Stimulated activated CD4-positive, alpha-beta T cell treated with anti-CD3 and anti-CD28 coated beads, TNF-alpha, amount 100 ng/mL, for 24 hours (primary cell): ENCODE measurements at places on chromosomes 5 and 9.

- no peak for DNase-seq
Observed at GRCh38 chr5:149552553-149553160, 1.4 kb upstream of the CSNK1A1 start.

DNA sequence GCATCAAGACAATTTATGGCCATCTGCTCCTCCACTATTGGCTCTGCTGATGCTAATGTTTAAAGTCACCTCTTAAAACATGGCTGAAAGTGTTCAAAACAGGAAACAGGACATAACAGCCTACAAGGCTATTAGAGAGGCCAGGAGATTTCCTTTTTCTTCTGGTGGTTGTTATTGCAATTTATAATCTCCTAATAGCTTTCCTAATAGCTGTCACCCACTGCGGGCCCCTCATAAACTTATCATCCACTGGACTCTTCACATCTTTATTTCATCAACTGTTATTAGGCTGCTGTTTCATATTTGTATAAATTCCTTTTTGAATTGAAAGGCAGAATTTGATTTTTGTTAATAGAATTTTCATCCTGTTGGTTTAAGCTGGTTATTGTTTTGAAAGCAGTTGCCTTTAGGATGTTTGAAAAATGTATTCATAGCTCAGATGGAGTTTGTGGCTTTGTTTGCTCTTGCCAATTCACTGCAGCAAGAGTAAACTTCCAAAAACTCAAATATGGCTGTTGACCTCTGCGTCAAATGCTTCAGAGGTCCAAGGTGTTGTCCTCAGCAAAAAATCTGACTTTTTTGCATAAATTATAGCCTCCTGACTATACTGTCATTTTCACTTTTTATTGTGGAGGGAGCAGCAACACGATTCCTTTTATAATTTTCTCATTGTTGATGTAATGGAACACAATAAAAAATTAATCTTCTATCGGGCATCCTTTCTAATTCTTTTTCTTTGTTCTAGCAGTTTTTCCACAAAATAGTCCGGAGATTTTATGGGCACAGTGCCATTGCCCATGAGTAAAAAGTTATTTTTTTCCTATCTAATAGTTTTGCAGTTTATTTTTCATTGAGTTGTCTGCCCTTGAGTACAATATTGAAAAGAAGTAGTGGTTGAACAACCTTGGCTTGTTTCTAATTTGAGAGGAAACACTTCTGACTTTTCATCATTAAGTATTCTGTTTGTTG lies 69.3 kb downstream of the MAT2B start:
- DNase-seq = no peak

DNA sequence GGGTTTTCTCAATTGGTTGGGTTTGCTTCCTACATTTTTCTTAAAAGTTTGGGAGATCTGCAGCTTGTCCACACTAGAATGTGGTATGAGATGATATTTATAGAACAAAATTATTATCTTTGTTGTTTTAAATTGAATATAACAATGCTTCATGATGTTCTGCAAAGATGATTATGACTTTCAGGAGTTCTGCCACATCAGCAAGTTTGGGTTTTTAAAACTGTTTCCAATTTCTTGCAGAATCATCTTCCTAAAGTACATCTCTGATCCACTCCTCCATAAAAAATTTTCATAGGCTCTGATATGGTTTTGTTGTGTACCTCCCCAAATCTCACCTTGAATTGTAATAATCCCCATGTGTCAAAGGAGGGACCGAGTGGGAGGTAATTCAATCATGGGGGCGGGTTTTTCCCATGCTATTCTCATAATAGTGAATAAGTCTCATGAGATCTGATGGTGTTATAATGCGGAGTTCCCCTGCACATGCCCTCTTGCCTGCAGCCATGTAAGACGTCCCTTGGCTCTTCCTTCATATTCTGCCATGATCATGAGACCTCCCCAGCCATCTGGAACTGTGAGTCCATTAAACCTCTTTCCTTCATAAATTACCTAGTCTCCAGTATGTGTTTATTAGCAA lies 119.1 kb upstream of the PTGER4 start:
- DNase-seq = no peak

DNA sequence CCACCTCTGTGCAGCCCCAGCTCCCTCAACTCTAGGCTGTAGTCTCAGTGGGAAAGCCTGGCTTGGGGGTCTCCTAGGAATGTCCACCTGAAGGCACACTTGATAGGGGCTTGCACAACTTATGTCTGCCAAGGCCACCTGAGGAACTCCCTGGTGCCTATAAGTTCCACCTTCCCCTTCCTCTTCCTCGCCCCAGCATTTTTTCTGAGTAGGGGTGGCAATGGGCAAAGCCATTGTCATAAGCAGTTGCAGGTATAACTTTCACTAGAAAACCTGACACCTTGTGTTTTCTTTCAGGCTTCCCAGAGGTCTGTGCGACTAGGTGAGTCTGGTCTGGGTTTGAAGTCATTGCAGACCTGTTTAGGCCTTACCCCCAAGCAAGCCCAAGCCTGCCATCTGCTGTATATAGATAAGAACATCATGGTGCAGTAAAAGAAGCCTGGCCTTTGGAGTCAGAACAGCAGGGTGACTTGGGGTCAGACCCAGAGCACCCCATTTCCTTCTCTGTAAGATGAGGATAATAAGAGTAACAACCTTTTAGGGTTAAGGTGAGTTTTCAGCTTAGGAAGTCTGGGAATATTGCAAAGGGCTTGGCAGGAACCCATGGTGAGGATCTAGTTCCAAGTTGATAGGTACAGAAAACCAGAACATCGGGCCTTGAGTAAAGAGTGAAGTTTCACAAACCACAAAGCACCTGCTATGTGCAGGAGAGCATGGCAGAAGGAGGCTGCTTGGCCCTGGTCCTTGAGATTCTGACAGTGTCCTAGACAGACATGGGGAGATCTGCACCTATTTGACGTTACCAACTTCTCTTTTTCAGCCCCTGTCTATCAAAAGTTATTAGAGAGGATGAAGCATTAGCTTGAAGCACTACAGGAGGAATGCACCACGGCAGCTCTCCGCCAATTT lies 33.8 kb downstream of the TGFBI start:
- no peak for DNase-seq

GRCh38 chr5:102857076-102857818 lies 102.1 kb downstream of the PAM start:
- DNase-seq = no peak

GRCh38 chr5:105167092-105167491 lies 1604.5 kb upstream of the NUDT12 start:
- DNase-seq = no peak

DNA sequence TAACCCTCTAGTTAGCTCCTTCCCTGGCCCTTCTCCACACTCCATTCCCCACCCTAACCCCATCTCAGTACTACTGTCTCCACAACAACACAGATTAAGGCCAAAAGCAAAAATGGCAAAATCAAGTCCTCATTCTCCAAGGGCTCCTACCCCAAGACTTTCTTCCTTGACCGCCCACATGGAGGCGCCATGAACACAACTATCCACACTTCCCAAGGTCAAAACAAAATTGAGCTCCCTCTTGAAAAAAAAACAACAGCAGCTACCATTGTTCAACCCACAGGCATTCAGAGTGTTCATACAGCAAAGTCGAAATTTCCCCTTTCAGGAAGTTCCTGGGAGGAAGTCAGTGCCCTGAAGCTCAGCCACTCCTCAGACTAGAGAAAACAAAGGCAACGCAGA lies 54.4 kb downstream of the GNAQ start:
- DNase-seq = peak; percentile 39

- no peak for DNase-seq
Observed at GRCh38 chr9:112010537-112010936, 113.9 kb downstream of the UGCG start.

DNA sequence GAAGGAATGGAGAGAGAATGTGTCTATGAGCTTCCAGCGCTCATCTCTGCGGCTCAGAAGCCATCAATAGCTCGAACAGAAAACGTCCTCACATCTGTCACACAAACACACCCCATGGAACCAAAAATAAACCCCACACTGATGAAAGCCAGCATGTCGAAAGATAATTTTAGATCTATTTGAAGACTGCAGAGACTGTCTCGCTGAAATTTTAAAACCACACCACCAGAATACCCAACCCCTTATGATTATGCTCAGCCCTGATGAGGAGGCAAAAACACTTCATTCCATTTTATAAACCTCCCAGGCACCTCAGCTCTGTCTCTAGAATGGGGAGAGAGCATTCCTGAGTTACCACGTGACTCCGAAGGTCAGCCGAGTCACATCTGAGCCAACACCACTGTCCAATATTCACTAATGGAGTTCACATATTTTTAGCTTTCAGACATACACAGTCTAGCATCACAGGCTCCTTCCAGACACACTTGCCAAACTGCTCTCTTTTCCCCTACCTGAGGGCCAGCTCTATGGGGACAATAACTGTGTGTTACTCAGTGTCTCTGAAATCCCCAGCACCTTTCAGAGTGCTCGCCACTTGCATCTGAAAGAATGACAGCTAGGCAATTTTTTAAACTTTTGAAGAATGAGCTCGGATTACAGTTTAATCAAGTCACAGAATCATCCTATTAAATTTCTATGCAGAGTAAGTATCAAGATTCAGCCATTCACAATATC lies 63.2 kb downstream of the SERINC5 start:
- no peak for DNase-seq

DNA sequence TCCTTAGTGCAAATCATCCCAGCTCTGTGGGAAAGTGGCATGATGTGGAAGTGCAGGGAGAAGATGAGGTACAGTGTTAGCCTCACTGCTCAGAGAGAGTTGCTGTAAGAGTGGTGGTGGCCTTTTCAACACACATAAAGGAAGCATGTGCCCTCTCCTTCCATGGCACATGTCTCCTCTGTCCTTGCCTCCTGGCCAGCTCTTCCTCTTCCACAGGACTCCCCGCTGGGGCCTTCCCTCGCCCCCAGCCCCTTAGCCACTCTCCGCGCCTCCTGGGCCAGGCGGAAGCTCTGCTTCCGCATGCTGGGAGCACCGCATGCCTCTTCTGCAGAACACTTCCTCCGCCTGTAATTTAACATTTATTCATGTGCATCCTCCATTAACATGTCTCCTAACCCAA lies 4.8 kb upstream of the KCNMB1 start:
- no peak for DNase-seq
